Right cardiac atrium (tissue), 5 donors: ENCODE measurements at places on chromosomes 11 and 22. TPM values are rescaled to one million over a fixed set of nuclear protein-coding genes. Genes with fewer than 3 reads are reported as not detected.

The MYBPC3 gene
- 953 TPM for total RNA-seq

The ARHGAP1 gene
- total RNA-seq = 105 TPM

DNA sequence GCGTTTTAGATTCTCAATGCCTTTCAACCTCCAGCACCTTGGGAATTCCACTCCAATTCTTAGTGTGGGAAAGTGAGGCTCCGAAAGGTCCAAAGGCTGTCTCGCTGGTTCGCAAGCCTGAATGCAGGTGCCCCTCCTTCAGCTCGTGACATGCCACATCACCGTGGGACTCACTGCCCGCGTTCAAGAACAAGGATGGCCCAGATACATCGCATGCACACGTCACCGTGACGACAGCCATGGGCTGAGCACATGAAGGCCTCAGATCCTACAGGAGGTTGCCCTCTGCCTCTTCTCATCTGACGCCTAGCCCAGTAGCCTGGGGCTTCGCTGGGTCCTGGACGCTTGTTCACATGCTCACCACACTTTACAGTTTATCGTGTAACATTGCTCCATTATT lies 4.4 kb upstream of the LINC01488 start:
- DNase-seq = no peak

DNA sequence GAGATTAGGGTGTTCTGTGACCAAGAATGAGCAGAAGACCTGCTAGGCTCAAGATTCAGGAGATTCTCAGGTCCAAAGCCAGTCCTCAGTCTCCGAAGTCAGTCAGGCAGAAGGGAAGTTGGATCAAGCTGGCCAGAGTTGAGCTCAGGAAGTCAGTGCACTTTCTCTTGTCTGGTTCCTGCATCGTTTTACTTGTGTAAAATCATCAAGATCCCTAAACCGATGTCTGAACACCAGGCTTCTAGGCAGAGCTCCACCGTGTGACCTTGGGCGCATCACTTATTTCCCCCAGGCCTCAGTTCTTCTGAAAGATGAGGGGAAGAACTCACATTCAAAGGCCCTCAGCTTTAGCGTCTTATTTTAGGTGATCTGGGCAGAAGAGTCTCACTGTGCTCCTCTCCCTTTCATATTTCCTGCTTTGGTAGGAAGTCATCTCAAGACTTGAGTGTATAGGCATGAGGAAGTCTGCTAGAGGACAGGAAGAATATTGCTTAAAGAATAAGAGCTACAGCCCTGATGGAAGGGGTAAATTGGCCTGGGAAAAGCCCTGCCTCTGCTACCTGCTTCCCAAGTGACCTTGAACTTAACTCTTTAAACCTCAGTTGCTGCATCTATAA lies 20.2 kb downstream of the NF2 start:
- DNase-seq = no peak
